ENCODE measurements at places on chromosomes 1 and 21.

DNA sequence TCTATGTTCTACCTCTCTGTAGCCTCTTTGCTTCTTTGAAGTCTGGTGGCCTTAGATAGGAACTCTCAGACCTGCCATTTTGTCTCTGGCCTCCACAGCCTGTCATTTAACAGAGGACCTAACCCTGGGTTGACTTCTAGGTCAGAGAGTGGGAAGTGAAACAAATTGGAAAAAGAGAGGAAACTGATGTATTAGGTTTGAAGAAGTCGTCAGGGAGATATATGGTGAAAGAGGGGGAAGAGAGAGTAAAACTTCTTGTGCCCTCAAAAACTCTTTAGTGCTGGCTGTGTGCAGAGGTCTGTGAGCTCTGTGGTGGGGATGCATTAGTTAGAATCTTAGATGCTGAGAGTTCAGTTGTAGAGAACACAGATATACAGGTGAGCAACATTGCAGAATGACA is 30.2 kb upstream of the CD1D start:
- DNase-seq: no peak

GRCh38 chr1:40107290-40107959 is 10.4 kb upstream of the PPT1 start:
- no peak for DNase-seq

DNA sequence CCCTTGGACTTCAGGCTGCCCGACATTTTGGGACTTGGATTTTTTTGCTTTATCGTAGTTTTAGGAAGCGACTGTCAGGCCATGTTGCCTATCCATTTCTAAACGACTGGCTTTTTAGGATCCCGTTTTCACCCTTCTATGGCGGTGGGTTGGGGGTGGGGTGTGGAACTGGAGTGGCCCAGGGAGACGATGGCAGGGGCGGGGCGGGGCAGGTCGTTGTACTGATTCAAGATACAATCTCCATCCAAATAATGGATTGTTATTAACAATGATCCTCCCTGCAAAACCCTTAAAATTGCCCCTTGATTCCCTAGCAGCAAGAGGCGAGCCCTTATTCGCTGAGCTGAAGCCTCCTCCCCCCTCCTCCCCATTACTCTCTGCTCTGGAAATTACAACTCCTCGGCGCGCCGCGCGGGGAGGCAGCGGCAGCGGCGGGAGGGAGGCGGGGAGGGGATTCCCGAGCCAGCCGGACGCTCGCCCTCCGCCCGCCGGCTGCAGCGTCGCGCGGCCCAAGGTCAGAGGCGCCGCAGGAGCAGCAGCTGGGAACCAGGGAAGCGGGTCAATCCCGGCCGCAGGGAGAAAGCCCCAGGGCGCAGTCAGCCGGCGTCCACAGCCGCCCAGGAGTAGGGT is at the start of gene TRIM67:
TSS of gene TRIM67 (plus strand) at position 392 of the 630 bp plus-strand sequence. CDS start 912 bp downstream, outside the sequence.
- no peak for DNase-seq

DNA sequence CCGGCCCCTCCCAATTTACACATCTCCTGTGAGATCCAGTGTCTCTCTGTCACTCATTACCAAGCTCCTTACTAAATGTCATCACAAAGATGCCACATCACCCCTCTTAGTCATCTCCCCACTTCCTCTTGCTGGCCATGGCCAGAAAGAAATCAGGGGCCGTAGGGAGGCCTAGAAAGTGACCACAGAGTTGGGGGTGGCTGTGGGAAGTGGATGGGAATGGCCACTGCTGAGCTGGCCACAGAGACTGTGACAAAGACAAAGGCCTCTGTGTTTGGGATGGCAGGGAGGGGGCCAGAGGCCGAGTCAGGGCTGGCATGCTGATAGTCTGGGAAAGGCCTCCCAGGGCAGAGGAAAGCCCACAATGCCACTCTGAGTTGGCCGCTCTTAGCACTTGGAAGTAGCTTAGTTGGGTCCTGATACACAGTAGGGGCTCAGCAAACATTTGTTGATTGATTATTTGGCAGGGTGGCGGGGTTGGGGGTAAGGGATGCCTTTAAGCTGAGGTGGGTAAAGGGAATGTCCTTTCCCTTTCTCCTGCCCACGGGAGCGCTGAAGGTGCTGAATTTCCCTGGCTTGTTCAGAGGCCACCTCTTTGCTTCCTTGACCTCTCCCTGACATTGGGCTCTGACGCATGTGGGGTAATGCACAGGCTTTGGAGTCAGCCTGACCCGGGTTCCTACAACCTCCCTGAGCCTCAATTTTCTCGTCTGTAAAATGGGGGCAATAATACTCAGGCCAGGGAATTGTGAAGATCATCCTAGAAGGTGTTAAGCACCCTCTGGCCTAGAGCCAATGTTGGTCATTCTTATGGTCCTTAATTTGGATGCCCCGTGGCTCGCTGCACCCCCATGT is 13.2 kb downstream of the NAV1 start:
- no peak for DNase-seq

GRCh38 chr1:93675931-93676330 is 5.7 kb downstream of the BCAR3 start:
- no peak for DNase-seq
